ENCODE measurements at places on chromosomes 2 and 18.
A peak's percentile ranks its signal among the peaks of the same experiment; 100 is the strongest.

- no peak for DNase-seq
Measured at GRCh38 chr2:4381773-4382172, 678.4 kb downstream of the DCDC2C start.

GRCh38 chr2:221235941-221236340, 336.2 kb downstream of the EPHA4 start:
- no peak for DNase-seq

DNA sequence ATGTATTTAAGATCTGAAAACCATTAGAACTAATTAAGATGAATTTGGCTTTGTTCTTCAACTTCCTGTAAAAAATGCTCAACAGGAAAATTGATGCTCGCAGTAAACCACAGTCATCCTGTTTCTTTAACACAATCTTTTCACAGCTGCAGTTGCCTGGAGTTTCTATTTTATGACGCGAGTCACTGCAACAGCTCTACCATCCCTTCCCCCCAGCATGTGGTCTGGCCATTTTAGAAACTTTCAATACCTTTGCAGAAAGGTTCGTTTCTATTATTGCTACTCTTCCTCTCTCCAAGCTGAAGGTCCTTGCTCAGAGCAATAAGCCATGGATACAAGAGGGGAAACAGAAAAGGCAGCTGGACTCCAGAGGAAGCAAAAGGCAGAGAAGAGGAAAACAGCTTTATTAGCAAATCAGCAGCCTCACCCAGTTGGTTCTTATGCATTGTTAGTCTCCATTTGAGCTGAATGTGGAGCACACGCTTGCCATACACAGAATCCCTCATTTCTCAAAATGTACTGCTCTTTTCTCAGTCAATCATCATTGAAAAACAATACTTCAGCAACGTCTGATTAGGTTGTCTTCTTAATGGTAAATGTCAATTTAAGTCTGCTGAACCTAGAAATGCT, 3.9 kb downstream of the WIPF1 start:
- DNase-seq: peak; percentile 52

GRCh38 chr18:49819823-49820671, 6.7 kb upstream of the ACAA2 start:
- no peak for DNase-seq

DNA sequence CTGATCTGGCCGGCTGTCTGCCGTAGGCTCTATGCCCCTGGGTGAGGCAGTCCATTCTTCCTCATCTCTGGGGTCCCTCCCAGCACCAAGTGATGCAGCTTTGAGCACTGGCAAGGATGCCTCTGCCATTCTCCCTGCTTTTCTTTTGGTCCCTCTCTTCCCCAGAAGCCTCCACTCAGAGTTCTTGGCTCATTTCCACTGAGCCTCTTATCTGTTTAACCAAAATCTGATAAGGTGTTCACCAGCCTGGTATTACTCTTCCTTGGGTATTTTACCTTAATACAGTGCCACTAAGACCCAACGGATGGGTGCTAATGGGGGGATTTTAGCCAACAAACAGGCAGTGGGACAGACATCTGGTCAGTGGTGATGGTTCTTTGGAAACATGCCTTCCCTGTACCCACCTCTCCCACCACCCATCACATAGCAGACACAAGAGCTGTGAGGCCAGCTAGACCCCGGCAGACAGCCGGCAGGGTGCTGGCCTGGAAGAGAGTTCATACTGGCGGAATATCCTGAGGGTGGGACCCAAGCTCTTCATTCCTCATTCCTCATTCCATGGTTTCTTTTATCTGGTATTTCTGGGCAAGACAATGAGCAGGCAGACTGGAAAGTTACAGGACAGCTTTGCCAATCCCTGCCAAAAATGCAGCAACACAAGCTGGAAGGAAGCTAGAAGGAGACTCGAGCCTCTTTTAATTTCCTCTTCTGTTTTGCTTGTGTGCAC, 34.6 kb downstream of the ZBTB7C start:
- no peak for DNase-seq

DNA sequence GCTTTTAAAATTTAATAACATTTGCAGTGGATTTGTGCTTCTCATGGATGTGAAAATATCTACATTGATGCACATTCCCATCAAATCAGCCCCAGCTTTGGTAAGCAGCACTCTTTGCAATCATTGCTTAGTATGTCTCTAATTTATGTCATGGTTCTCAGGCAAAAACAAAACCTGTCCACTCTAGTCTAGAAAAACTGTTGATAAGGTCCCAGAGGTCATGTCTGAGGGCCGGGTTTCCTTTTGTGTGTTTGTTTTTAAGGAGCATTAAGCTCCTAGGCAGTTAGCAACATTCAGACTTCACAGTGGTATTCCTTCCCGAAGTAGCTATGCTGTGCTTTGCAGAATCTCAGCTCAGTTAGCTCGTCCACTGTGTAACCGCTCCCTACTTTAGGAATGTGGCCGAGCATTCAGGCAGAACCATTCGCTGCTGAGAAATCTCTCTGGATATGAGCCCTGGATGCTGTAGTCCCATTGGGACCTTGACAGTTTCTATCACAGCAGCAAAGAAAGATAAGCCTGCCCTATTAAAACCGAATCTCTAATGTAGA, 4.0 kb downstream of the DIPK1C start:
- DNase-seq: no peak

DNA sequence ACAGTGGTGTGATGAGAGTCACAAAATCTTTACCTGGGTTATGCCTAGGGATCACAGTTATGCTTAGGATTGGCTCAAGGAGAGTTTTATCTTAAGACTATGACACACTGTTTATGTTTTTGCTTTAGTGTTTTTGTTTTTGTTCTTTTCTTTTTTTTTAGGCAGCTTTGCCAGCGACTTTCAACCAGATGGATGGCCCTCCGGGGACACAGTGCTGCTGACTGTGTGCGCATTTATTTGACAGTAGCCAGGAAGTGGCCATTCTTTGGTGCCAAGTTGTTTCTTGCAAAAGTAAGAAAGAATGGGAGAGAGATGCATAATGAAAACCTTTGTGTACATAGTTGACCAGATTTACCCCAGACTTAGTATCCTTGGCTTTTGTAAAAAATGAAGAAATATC, 15.1 kb upstream of the DYNC2LI1 start:
- DNase-seq: no peak

DNA sequence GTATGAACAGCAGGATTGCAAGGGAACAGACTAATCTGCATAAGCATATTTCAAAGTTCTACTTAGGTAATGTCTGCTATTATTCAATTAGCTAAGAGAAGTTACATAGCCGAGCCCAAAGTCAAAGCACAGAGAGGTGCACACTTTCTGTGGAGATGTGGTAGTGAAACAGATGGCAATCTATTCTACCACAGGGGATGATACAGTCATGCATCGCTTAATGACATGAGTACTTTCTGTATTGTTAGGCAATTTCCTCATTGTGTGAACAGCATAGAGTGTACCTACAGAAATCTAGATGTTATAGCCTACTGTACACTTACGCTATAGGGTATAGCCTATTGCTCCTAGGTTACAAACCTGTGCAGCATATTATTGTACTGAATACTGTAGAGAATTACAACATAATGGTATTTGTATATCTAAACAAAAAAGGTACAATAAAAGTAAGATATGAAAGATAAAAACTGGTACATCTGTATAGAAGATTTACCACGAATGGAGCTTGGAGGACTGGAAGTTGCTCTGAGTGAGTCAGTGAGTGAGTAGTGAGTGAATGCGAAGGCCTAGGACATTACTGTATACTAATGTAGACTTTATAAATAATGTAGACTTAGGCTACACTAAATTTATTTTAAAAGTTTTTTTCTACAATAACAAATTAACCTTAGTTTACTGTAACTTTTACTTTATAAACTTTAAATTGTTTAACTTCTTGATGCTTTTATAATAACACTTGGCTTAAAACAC, 197.6 kb downstream of the MBD5 start:
- no peak for DNase-seq

DNA sequence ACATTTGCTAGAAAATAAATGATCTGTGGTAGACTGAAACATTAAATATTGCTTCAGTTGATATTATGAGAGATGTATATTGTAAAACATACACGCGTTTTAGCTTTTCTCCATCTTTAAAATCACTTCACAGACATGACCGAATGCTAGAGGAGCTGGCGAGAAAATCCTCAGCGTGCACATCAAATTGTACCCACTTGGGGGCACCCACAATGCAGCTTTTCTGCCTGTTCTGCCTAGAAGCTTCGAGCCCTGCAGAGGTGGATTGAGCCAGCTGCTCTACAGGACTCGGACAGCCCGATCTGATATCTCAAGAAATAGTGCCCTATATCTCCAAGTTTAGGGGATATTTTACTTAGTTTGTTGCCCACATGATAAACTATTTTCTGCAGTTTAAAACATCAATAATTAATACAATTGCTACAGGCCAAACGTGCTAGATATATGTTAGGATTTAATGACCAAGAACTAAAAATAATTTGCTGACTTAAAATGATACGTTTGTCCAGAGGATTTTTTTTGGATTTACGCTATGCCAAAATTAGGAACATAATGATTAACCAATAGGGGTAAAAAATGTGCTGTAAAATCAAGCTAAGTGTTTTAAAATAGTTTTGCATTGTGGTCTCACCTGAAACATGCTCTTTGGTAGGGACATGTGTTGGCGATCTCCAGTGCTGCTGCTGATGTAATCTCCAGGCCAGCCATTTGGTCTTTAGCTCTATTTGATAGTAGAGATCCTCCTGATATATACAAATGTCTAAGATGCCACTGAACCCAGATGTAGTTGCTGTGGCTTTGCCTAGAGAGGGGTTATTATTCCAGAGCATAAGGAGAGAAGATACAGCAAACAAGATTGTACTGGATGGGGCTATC, 22.3 kb upstream of the ATP5MC3 start:
- peak; percentile 40 for DNase-seq

DNA sequence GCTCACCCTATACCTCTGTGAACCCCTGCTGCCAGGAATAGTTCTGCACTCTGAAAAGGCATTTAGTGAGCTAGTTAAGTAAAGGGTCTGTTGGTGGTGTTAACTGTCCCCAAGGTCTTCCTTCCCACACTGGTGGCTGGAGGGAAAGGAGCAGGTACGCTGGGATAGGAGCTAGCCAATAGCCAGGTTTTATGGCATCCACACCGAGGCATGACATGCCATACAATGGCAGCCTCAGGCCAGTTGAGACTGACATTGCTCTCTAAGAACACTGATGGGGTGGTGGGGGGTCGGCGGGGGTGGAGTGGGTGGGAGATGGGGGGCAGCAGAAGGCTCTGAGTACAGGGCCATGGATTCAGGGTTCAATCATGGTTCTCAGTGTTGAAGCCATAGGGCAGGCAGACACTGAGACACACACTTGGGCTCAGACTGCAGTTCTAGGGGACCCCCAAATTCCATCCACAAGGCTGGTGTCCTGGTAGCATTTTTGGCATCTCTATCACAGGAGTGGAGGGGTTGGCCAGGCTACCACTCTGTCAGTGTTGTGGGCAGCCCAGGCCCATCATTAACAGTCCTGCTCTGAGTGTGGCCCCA, 136.0 kb downstream of the CTIF start:
- no peak for DNase-seq

- no peak for DNase-seq
Measured at GRCh38 chr2:55152475-55153412, 79.3 kb downstream of the CLHC1 start.

DNA sequence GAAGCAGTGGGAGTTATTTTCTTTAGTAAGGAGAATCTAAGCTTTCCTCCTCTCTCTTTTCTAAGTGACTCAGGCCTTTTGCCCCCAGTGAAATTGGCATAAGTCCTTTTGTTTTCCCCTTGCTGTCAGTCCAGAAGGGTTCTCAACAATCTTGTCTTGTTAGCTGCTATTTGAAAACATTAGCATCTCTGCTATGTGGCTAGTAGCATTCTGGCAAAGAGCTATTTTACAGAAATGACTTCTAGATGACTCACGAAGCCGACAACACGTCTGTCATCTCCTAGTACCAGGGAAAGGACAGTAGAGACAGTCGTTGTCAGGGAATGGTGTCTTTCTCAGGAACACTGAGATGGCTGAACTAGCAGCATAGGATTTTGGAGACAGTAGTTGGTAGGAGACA, 14.7 kb downstream of the SMARCAL1 start:
- DNase-seq: no peak

GRCh38 chr18:73670039-73670438, 477.6 kb downstream of the FBXO15 start:
- DNase-seq: no peak

- DNase-seq: no peak
Measured at GRCh38 chr2:29954316-29954715, 32.9 kb upstream of the ALK start.

DNA sequence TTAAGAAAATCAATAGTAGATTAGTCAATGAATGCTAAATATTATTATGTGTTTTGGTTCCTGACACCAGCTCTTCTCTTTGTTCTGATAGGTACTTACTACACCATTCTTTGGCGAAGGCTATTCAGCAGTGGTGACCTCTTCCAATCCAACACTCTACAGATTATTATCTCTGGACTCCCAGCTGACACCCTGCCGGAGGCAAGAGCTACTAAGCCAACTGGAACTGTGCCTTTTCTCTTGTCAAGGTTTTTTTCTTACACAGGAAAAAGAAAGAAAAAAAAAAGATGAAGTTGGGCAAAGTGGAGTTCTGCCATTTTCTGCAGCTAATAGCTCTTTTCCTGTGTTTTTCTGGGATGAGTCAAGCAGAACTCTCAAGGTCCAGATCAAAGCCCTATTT, 11.7 kb downstream of the CDH7 start:
- DNase-seq: no peak

GRCh38 chr18:43904209-43904837, 627.0 kb upstream of the SYT4 start:
- no peak for DNase-seq

DNA sequence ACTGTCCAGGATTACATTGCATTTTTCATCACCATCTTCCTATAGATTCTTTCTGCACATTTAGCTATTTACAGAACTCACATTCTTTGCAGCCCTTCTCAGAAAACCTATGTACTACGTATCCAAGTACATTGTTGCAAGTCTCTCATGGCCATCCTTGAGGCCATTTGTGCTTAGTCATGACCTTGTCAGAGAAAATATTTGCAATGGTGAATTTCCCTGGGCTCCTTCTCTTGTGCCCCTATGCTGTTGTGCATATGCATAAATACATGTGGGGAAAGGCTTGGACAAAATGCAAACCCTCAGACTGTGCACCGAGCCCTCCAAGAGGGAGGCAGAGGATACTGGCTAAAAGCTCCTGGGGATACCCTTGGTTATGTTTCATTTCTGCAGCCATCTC, 19.5 kb downstream of the IL36A start:
- DNase-seq: no peak

DNA sequence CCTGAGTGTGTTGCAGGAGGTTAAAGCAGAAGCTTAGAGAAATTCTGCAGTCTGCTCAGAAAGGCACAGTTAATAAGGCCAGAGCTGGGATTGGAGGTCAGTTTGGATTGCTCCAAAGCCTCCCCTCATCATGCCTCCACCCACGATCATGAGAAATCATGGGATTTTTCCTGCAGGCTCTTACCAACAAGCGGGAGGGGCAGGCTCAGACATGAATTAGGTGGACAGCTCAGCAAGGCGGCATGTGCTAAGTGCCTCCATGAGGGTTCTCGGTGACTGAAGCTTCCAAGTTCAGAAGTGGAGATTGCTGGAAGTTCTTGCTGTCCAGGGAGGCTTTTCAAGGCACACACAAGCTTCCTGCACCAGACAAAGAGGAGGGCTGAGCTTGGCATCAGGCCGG, 163.8 kb downstream of the SETBP1 start:
- no peak for DNase-seq

Data from stimulated activated CD4-positive, alpha-beta T cell treated with anti-CD3 and anti-CD28 coated beads, TNF-alpha, amount 100 ng/mL, for 48 hours (primary cell).